ENCODE measurements at places on chromosomes 13 and 19.

DNA sequence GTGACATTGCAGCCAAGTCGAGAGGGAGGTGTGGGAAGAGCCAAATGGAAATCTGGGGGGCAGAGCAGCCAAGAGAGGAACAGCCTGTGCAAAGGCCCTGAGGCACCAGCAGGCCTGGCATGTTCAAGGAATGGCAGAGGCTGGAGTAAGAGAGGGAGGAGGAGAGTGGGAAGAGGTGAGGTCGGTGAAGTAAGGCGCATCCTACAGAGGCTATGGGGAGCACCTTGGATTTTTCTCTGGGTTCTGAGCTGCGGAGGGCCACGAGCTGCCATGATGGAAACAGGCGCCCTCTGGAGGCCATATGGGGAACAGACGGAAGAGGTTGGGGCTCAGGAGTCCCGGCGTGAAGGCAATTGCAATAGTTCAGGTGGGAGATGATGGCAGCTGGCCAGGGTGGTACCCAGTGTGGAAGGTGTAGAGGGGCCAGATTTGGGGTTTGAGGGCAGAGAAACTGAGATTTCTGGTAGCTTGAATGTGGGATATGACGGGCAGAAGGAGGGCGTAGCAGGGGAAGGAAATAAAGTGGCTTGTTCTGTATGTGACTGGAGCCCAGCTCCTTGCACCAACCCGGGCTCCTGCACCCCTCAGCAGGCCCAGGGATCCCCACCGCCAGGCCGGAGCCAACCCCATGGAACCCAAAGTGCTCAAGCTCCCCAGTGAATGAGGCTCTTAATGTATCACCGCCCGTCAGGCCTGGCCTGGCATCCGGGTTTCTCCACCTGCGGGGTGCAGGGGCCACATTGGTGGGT is 20.5 kb upstream of the STRN4 start:
- peak; percentile 35 for DNase-seq

DNA sequence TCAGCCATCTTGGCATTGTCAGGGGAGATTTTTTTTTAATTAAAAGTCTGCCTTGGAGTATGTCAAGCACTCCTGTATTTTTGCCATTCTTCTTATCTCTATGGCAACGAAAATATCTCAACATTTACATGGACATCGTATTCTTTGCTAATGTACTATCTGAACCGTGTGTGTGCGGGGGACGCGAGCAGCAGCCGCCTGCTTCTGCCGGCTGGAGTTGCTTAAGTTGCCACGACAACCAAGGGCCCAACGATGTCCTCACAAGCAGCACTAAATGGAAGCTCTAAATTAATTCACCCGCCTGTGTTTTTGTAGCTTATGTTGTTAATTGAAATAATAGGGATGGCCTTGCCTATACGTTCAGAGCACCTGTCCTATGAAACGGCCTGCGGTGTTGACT is 309.5 kb downstream of the TEX29 start:
- DNase-seq: no peak

- DNase-seq: no peak
Observed at GRCh38 chr13:51559946-51560735, 24.1 kb upstream of the WDFY2 start.

DNA sequence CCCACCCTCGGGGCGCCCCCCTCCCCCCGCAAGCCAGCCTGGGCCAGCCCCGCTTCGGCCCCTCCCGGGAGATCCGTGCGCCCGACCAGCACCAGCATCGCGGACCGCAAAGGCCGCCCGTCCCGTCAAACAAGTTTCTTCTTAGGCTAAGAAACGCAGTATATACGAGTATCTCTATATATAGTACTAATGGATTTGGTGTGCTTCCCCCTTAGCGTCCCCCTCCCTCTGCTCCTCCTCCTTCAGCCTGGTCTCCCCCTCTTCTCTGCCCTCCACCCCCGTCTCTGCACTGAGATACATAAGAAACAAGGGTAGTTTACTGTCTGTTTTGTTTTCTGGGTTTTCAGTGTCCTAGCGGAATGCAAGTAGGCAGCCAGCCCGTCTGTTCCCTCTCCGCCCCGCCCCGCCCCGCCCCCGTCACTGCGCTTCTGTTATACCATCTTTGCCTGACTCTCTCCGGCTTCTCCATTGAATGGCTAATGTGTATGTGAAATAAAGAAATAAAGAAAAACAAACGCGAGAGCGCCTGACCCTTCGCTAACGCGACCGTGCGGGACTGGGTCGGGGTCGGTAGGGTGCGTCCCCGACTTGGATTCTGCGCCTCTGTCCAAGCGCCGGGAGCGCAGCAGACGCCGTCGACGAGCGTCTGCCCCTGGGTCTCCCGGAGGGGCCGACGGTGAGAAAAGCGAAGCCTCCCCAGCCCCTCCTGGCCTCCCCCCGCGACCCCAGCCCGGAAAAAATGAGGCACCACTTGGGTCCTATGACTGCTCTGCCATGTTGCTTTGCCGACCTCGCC is 4.2 kb downstream of the LYL1 start:
- DNase-seq: peak; percentile 67

DNA sequence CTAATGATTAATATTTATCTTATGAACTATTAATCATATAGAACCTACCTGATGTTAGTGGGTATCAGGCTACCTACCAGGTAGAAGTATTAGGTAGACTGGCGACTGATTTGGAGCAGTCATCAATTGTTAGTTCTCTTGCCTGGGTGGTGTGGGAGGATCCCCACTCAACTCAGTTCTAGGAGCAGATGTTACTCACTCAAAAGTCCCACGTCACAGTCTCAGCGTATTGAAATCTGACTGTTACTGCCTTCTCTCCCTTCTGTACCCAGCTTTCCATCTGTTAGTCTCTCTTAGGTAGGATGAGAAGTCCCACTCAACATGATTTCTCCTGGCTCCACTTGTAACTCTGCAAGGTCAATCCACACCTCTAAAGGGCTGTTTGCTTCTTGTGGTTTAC is 102.7 kb downstream of the OLFM4 start:
- no peak for DNase-seq
